ENCODE measurements at places on chromosomes 13 and 19.

DNA sequence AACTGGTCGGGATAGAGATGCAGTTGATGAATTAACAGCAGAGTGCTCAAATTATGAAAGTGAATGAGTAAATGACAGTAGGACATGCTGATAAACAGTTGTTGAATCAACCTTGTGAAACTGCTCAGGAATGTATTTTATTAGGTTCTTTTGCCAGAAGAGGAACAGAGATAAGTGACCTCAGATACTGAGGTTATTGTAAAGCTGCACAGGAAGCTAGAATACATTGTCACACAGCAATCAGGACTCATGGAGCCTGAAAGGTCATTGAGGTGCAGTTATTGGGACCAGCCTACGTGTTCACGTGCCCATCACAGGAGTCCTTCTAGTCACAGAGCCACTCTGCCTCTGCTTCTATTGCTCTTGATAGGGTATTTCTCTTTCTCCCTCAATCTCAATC, 47.5 kb upstream of the MED4 start:
- no peak for DNase-seq

GRCh38 chr13:30676672-30677071, 58.7 kb upstream of the ALOX5AP start:
- no peak for DNase-seq

DNA sequence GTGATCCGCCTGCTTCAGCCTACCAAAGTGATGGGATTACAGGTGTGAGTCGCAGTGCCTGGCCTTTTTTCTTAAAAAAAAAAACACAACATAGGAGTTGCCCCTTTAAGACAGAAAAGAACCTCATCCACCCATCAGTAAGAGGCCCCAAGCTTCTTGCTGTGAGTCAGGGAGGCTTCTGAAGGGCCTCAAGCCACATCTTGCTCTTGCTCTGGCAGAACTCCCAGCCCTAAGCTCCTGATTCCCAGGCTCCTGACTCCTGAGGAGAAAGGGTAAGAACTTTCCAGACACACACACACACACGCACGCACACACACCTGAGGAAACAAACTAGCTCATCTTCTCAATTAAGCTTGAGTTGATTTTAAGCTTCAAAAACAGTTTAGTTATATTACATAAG, 6.9 kb downstream of the ETFB start:
- no peak for DNase-seq

- peak; percentile 71 for DNase-seq
Measured at GRCh38 chr19:4172861-4173473, 9.4 kb downstream of the SIRT6 start.
